ENCODE measurements at places on chromosomes 7 and 10. TPM values are rescaled to one million over a fixed set of nuclear protein-coding genes. Genes with fewer than 3 reads are reported as not detected.

The ENKUR gene
- not detected for total RNA-seq

The ZP3 gene
- 0.80 TPM for total RNA-seq

The EBLN1 gene
- total RNA-seq, result not detected

The CFAP69 gene
- total RNA-seq, result not detected

The CCL26 gene
- not detected for total RNA-seq

The MMD2 gene
- not detected for total RNA-seq

The NPSR1 gene
- not detected for total RNA-seq

The NDUFB8 gene
- total RNA-seq, result 245 TPM

The IFIT2 gene
- total RNA-seq, result 21.6 TPM

The ASB10 gene
- not detected for total RNA-seq

- H3K27ac ChIP-seq, result peak overlapping the region; percentile 88
- no peak for DNase-seq
Measured at GRCh38 chr10:67790534-67791408, 47.2 kb downstream of the DNAJC12 start.

- no peaks in the 10 kb centered on the region for H3K4me1 ChIP-seq
- no peak overlapping the region for H3K27ac ChIP-seq
- no peak overlapping the region for H3K4me3 ChIP-seq
- H3K36me3 ChIP-seq, result no peaks in the 10 kb centered on the region
Measured at GRCh38 chr10:18399158-18399557, 252.2 kb downstream of the NSUN6 start.

GRCh38 chr10:50480054-50481007 lies 143.4 kb downstream of the SGMS1 start:
- no peak for DNase-seq
- H3K4me1 ChIP-seq, result peaks cover 2% of the 10 kb centered on the region
- peaks cover 64% of the 10 kb centered on the region for H3K36me3 ChIP-seq
- no peaks in the 10 kb centered on the region for H3K27me3 ChIP-seq

DNA sequence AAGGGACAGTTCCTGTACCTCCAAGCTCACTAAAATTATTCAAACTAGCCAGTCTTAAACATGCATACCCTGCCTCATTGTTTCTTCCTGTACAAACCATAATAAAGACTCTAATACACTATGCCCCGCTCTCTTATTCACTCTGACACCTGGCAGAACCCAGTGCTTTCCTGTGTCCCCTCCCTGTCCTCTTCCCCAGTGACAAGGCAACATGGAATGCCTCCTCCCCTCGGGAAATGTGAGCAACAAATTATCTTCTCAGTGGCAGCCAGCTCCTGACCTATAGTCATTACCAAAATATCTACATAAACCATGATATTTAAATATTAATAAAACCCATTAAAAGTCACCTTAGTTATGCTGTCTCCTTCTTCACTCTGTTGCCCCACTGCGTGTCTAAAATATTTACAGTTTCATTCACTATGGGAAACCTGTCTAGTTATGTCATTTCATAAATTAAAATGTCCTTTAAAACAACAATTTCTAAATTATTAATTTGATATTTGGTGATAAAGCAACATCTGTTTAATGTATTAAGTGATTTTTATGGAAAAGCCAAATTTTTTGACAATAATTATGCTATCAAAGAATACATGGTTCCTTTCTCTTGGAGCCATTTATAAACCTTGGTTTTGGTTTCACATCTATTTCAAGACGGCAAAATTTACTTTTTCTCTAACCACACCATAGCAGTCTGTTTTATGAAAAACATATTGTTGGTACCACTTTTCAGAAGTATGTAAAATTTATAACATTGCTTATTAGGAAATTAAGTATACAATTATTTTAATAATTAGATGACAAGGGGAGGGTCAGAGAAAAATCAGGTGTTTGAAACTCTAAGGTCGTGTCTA lies 1355.2 kb downstream of the XPNPEP1 start:
- H3K36me3 ChIP-seq, result no peaks in the 10 kb centered on the region
- no peaks in the 10 kb centered on the region for H3K27me3 ChIP-seq
- H3K4me3 ChIP-seq, result no peak overlapping the region
- no peaks in the 10 kb centered on the region for H3K4me1 ChIP-seq

DNA sequence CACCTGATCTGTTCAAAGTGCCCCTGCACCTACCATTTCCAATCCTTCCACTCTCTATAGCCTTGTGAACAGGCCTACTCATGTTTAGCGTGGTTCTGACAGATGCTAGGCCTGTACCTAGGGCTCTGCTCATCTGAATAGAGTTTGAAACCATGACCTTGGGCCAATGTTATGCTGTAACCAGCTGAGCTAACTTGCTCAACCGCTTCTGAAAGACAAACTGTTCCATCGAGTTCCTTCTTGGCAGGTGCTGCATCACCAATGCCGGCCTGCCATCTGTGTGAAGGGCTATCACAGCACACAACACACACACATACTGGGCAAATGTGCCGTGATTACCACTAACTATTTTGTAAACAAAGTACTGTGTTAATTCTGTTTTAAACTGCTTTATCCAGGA lies 419.0 kb upstream of the GALNT17 start:
- no peaks in the 10 kb centered on the region for H3K27me3 ChIP-seq
- no peaks in the 10 kb centered on the region for H3K36me3 ChIP-seq
- no peak for DNase-seq
- no peak overlapping the region for H3K4me3 ChIP-seq
- H3K4me1 ChIP-seq, result peaks cover 2% of the 10 kb centered on the region

- H3K4me1 ChIP-seq, result peaks cover 3% of the 10 kb centered on the region
- no peak overlapping the region for H3K4me3 ChIP-seq
- H3K27me3 ChIP-seq, result no peaks in the 10 kb centered on the region
- H3K36me3 ChIP-seq, result no peaks in the 10 kb centered on the region
- no peak for DNase-seq
Measured at GRCh38 chr10:32409741-32410140, 36.2 kb upstream of the CCDC7 start.

DNA sequence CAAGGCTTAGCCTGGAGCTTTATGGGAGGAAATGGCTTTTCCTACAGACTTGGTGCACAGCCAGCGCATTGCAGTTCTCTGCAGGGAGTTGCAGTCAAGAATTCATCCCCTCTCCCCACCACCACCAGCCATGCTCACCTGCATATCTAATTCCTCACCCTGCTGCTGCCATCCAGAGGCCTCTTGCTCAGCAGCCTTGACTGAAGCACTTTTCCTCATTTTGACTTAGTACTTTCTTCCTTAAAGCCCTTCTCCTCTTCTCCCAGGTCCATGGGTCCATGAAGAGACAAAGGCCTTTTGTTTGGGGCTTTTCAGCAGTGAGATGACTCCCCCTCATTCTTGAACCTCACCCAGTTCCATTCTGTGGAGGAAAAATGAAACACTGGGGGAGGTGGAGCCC lies 39.7 kb upstream of the GPR141 start:
- no peak for DNase-seq
- H3K4me3 ChIP-seq, result no peak overlapping the region
- no peaks in the 10 kb centered on the region for H3K36me3 ChIP-seq
- no peak overlapping the region for H3K27ac ChIP-seq
- H3K4me1 ChIP-seq, result no peaks in the 10 kb centered on the region

DNA sequence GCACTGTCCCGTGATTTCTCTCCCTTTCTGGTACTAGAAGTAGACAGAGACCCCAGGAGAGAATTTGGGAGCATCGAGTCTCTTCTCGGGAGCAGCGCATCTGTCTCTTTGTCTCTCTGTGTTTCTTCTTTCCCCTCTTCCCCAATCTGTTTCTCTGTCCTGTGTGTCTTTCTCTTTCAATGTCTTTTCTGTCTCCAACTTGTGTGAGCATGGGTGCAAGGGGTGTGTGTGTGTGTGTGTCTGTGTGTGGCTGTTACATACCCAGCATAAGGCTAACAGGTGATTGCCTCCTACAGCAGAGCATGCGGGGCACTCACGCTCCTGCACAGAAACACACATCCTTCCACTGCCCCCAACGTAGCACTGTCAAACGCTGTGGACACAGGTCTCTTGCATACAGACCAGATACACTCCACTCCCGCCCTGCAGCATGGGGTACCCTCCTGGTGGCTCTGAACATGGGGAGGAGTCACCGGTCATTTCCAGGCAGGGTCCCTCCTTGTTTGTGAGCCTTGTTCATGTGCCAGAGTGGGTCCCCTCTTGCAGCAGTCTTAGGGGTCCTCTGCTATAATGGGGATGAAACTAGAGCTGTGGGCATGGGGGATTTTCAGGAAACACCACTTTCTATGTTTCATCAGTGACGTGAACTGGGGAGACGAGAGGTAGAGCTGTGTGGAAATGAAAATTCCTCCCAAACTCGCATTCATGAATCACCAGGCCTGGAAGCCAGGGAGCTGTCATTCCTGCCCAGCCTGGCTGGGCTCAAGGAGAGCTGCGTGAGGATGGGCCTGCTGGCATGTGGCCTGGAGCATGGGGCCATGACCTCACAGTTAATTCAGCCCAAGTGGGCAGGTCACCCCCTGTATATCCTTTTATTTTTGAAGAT lies 980 bp downstream of the ADAMTS14 start:
- H3K27me3 ChIP-seq, result peaks cover 50% of the 10 kb centered on the region
- H3K4me1 ChIP-seq, result peaks cover 13% of the 10 kb centered on the region

DNA sequence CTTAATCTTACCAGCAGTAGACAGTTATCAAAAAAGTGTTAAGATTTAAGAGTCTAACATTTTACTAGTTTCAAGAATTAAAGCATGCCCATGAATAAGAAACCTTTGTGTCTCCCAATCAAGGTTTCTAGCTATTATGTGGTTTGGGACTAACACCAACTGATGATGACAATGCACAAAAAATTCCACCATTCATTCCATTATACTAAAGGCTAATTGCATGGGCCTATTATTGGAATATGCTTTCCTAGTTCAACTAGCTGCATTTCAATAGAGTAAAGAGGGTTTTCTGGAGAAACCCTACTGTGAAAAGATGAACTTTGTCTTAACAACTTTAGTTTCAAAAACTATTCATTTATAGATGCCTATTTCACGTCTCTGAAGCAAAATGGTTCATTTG lies 44.6 kb downstream of the UBE2H start:
- peaks cover 19% of the 10 kb centered on the region for H3K4me1 ChIP-seq
- no peak overlapping the region for H3K4me3 ChIP-seq
- no peak overlapping the region for H3K27ac ChIP-seq
- peaks cover 58% of the 10 kb centered on the region for H3K36me3 ChIP-seq

- no peak overlapping the region for H3K27ac ChIP-seq
- H3K4me3 ChIP-seq, result no peak overlapping the region
- no peak for DNase-seq
- peaks cover 13% of the 10 kb centered on the region for H3K4me1 ChIP-seq
- H3K27me3 ChIP-seq, result no peaks in the 10 kb centered on the region
- peaks cover 3% of the 10 kb centered on the region for H3K36me3 ChIP-seq
Measured at GRCh38 chr10:74889662-74889998, 63.2 kb downstream of the KAT6B start.

DNA sequence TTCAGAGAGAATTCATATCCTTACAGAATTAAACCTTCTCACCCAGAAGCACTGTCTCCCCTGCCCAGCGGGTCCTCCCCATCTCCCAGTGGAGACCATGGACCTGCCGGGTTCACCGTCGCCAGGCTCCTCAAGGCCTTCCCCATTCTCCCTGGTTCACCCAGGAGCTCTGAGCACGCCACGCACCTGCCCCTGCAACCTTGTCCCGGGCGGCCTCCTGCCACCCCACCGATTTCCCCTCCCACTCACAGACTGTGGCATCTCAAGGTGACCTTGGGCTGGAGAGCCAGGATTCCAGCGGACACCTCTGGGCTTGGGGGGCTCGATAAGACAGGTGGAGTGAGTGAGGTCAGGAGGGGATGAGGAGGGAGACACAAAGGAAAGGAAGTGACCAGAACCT lies 135.3 kb downstream of the PTPRN2 start:
- H3K27ac ChIP-seq, result no peak overlapping the region
- no peaks in the 10 kb centered on the region for H3K36me3 ChIP-seq
- no peak for DNase-seq
- H3K4me1 ChIP-seq, result no peaks in the 10 kb centered on the region

DNA sequence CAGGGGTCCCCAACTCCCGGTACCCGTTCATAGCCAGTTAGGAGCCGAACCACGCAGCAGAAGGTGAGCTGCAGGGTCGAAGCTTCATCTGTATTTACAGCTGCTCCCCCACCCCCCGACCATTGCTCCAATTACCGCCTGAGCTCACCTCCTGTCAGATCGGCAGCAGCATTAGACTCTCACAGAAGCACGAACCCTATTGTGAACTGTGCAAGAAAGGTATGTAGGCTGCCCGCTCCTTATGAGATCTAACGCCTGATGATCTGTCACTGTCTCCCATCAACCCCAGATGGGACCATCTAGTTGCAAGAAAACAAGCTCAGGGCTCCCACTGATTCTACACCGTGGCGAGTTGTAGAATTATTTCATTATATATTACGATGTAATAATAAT lies 14.6 kb upstream of the AZGP1 start:
- peaks cover 3% of the 10 kb centered on the region for H3K4me1 ChIP-seq
- no peak overlapping the region for H3K4me3 ChIP-seq
- H3K36me3 ChIP-seq, result no peaks in the 10 kb centered on the region
- H3K27me3 ChIP-seq, result peaks cover 6% of the 10 kb centered on the region

GRCh38 chr7:66283003-66283920 lies 78.1 kb downstream of the TPST1 start:
- H3K4me1 ChIP-seq, result peaks cover 1% of the 10 kb centered on the region
- no peaks in the 10 kb centered on the region for H3K27me3 ChIP-seq
- H3K27ac ChIP-seq, result no peak overlapping the region

GRCh38 chr7:4683884-4684565 lies 1.9 kb downstream of the FOXK1 start:
- H3K4me1 ChIP-seq, result peaks cover 20% of the 10 kb centered on the region
- peak overlapping the region; percentile 91 for H3K4me3 ChIP-seq
- DNase-seq, result no peak
- H3K36me3 ChIP-seq, result peaks cover 4% of the 10 kb centered on the region
- H3K27me3 ChIP-seq, result no peaks in the 10 kb centered on the region
- H3K27ac ChIP-seq, result peak overlapping the region; percentile 94

DNA sequence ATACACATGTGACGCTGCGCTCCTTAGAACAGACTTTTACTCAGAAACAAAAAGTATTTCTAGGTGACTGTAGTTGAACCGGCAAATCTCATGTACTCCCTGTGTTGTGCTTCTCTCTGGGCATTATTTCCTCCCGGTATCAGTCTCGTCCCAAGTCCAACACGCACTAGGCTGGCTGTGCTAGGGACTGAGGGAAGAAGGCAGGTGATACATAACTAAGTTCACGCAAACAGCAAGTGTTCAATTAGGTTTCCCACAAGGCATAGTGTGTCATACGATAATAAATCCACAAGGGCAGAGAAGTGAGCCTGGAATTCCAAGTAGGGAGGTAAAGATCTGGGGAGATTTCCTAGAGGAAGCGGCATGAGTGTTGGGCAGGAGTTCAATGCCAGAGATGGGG lies 20.4 kb downstream of the FAM53B start:
- no peak for DNase-seq
- no peaks in the 10 kb centered on the region for H3K36me3 ChIP-seq
- peak overlapping the region; percentile 48 for H3K27ac ChIP-seq
- H3K4me1 ChIP-seq, result peaks cover 51% of the 10 kb centered on the region
- H3K27me3 ChIP-seq, result no peaks in the 10 kb centered on the region

GRCh38 chr7:105196473-105196872 lies 182.5 kb downstream of the KMT2E start:
- no peaks in the 10 kb centered on the region for H3K27me3 ChIP-seq
- peaks cover 14% of the 10 kb centered on the region for H3K36me3 ChIP-seq
- no peak for DNase-seq
